ENCODE measurements at places on chromosomes 13 and 19.

DNA sequence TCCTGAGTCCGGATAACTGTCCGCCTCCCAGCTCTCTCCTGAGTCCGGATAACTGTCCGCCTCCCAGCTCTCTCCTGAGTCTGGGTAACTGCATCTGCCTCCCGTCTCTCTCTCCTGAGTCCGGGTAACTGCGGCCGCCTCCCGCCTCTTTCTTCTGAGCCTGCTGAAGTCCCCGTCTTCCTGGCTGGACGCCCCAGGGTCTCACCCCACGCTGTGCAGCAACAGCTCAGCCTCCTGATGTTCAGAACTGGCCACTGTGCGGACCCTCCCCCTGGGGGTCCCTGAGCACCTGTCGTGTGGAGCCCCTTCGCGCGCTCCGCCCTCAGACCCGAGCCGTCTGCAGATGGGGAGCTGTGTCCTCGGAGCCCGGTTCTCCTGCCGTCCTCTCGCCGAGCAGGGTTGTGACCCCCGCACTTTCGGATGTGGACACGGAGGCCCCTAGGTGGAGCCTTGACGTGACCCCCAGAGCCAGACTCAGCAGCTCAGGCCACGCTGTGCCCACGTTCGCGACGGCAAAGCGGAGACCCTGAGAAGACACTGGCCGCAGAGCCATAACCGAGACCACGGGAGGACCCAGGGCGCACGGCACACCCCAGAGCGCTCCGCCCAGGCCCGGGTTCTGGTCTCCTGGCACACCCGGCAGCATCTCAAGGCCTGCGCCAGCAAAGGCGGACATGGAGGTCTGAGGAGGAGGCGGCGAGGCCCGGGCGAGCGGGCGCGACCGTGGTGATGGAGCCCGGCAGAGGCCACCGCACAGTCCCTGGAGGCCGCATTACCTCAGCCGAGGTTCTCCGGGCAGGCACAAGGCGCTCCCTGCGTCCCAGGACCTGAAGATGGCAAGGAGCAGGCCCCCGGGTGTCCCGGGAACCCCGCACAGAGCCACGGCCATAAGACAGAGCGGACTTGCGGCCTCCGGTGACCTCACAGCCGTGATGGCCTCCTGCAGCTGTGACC lies 15.9 kb downstream of the SBNO2 start:
- DNase-seq = no peak

- DNase-seq = no peak
These were observed 5.8 kb downstream of the FUZ start for GRCh38 chr19:49807058-49807903.

DNA sequence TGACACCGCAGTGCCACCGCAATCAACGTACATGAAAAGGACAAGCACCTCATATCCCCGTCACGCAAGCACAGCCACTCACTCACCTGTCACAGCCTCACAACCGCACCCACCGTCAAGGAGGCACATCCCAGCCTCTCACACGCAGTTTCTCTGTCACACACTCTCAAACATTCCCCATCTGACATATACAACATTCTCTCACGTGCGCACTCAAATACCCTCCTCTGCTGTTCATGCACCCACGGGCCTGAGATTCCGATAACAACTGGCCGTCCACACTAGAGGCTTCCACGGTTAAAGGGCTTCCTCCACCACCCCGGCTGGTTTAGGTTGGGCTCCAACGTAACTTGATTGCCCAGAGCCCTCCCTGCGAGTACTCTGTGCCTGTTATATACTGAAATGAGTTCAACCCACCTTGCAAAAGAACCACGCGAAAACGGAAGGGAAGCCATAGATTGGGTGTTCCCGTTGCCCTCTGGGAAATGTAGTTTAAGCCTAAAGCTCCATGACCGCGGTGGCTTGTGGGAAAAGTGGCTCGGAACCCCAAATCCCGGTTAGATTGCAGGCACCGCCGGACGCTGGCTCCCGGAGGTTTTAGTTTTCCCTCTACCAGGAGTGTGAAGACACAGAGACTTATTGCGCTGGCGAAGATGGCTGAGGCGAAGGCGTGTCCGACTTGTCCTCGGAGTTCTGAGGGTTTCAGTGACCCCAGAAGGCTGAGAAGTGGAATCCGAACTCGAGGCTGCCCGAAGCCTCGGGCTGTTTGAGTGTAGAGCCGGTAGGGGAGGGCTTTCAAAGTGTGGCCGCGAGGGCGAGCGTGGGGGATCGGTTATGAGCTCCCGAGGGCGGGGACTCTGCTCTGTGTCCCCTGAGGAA lies at the start of gene ZNF573:
Gene ZNF573 (minus strand): TSS at position 460 of the 879 bp plus-strand sequence. CDS start 5,857 bp downstream, outside the sequence.
- DNase-seq = peak; percentile 89

DNA sequence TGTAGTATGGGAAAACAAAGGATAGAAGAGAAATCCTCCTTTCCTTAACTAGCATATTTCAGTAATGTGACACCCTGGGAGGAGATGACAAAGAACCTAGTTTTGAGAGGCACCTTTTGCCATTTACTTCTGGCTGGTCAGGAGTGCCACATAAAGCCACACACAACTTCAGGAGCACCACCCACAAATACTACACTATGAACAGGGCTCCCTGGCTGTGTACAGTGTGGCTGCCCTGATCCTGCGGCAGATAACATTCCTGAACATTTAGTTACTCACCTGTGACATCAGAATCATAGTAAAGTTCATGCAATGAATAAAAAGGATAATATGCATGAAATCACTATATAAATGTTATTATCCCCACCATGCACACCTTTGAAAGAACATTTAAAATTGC lies 17.4 kb upstream of the IRS2 start:
- DNase-seq = no peak

GRCh38 chr19:7619671-7620441 lies 9.5 kb downstream of the XAB2 start:
- no peak for DNase-seq

DNA sequence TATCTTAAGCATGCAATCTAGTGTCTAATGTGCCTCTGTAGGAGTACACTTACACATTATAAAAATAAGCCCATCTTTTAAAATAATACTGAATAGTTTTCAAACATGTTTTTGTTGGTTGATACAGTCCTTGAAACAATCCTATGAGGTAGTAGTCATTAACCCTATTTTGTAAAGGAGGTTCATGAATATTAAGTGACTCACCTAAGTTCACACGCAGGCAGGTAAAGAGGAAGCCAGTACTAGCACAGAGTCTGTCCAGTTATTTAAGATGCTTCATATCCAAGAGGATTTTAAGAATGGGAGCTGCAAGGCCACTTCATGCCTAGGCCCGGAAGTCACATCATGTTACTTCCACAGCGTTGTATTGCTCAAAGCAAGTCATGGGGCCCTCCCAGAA lies 121.0 kb upstream of the MAB21L1 start:
- DNase-seq = no peak

- peak; percentile 21 for DNase-seq
These were observed 2.8 kb downstream of the ACP5 start for GRCh38 chr19:11574689-11575088.

GRCh38 chr19:14411161-14411937 lies 7.8 kb downstream of the DDX39A start:
- DNase-seq = no peak

DNA sequence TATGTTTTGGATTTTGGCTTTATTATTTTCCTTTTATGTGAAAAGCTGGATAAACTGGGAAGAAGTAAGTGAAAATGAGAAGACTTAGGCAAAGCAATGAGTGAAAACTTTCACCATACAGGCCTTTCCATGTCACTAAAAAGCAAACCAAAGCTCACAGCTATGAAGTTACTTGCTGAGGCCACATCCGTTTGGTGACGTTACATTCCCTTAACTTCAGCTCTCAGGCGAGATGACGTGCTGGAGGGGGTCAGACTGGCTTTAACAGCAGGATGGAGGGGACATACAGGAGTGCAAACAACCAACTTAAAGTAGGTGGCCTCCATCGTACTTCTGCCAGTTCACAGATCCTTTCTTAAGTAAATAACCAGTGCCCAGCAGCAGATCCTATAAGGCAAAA lies 522.3 kb downstream of the MYO16 start:
- DNase-seq = no peak

GRCh38 chr13:40345654-40346372 lies 320.6 kb downstream of the FOXO1 start:
- no peak for DNase-seq

DNA sequence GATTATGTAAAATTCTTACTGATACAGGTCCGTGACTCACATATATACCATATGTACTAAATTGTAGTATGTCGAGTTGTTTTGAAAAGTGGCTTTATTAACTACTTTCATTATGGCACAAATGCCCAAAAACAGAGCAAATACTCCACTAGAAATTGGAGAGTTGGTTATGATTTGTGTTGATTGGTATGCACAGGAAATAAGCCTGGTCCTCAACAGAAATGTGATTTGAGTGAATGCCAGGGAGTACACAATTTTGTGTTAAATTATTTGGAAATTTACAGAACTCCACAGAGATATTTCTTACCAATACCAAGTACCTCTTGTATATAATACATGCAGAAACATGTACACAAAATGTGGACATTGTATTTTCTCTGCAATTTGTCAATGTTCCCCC lies 676.7 kb downstream of the PCDH9 start:
- no peak for DNase-seq

- DNase-seq = peak; percentile 45
These were observed 636 bp upstream of the FOXO1 start for GRCh38 chr13:40666933-40667621.

GRCh38 chr13:97122381-97122996 lies 99.6 kb upstream of the MBNL2 start:
- no peak for DNase-seq

- peak; percentile 87 for DNase-seq
These were observed 3.6 kb upstream of the KCNN4 start for GRCh38 chr19:43784241-43784980.

DNA sequence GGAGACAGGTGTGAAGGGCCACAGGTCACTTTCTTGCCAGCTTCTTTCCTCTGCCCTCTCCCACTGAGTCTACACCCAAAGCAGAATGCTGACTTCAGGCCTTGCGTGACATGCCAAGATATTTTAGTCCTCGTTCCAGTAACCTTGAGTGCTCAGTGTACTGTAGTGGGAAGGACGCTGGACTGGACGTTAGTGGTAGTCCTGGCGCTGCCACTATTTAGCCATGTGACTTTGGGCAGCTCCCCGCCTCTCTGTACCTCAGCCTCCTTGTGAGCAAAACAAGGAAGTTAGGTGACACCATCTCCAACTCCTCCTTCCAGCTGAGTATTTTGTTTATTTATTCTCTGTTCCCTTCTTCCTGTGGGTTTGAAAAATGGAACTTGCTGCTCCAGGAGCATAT lies 86.1 kb downstream of the FRY start:
- DNase-seq = no peak

GRCh38 chr19:6272913-6273600 lies 6.7 kb downstream of the MLLT1 start:
- no peak for DNase-seq

DNA sequence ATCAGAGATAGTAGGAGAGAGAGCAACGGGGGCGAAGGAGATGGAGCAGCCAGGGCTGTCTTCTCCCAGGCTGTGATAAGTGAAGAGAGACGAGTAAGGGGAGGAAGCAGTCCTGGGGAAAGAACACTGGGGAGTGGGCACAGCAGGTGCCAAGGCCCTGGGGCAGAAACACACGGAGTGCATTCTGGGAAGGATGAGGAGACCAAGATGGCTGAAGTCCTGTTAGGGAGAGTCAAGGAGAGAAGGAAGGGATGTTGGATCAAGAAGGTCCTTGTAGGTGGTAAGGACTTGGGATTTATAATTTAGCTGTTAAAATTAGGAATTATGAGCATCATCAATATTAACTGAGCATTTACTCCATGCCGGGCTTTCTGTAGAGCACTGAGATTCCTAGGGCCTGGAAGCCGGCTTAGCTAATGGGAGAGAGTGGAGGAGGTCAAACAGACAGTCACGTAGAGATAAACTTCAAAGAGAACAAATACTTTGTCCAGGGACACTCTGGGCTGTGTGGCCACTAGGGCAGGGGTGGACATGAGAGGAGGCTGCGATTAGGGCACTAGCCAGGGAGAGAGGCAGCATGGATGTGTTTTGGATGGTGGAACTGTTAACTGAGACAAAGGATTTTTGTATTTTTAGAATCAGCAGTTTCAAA lies 134.2 kb upstream of the PEG3 start:
- no peak for DNase-seq

- no peak for DNase-seq
These were observed 40.5 kb downstream of the ZNF823 start for GRCh38 chr19:11698231-11698630.

GRCh38 chr19:53942001-53942786 lies 20.5 kb upstream of the CACNG8 start:
- peak; percentile 30 for DNase-seq

DNA sequence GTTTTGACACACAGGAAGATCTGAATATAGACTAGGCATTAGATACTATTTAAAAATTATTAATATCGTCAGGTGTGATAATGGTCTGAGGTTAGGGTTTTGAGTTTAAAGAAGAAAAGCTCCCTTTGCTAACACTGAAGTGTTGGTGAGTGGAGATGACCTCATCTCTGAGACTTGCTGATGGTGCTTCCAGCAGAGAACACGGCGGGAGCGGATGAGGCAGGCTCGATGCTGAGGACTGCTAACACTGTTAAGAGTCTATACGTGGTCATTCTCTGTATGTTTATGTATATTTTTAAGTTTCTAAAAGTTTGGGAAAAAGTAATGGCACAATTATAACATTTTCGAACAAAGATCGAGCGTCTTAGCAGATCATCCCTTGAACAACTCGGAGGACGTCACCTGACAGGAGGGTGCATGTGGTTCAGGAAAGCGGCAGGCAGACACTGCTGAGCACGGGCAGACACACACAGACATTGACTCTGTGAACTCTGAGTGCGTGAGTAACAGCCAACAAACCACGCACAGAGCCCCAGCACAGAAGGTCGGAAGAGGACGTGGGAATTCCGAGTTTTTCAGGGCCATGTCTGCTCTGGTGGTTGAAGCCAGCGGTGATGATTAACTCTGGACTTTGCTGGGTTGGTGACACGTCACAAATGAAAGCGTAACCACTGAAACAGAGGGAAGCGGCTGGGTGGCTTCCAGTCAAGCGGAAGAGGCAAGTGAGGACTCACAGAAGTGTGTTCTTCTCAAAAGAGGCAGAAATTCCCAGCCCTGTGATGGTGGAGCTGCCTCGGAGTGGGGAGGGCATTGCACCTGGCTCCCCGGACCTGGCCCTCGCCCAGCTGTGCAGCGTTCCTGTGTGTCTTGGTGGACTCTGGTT lies 91.9 kb upstream of the TEX29 start:
- no peak for DNase-seq

- DNase-seq = no peak
These were observed 24.3 kb upstream of the CEACAM21 start for GRCh38 chr19:41551711-41552110.

GRCh38 chr19:585551-586110 lies 4.0 kb upstream of the HCN2 start:
- no peak for DNase-seq

DNA sequence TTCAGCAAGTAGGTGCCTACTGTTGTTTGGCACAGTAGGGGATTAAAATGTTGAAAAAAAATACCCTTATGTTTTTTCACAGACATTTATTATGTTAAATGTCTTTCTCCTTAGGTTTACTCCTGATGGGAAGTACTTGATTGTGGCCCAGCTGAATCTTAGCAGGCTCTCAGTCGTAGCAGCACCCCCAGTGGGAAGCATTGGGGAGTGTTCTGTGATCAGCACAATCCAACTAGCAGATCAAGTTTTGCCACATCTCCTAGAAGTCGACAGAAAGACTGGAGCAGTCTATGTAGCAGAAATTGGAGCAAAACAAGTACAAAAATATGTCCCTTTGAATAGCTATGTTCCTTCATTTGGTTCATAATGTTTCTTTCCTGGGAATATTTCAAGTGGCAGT lies 9.3 kb downstream of the NHLRC3 start:
- no peak for DNase-seq

GRCh38 chr19:13856497-13856896 lies 20.4 kb upstream of the NANOS3 start:
- no peak for DNase-seq

GRCh38 chr13:21556051-21556450 lies 47.9 kb downstream of the MICU2 start:
- no peak for DNase-seq

- DNase-seq = no peak
These were observed 64.6 kb upstream of the KL start for GRCh38 chr13:32951580-32951979.
